CD4-positive, CD25-positive, alpha-beta regulatory T cell (primary cell): ENCODE measurements at places on chromosomes 2 and 18. TPM values are rescaled to one million over a fixed set of nuclear protein-coding genes. Genes with fewer than 3 reads are reported as not detected.

- DNase-seq, result no peak
- no peaks in the 10 kb centered on the region for H3K27me3 ChIP-seq
- no peaks in the 10 kb centered on the region for H3K4me1 ChIP-seq
- H3K36me3 ChIP-seq, result no peaks in the 10 kb centered on the region
Observed at GRCh38 chr2:46073540-46074046, 223.6 kb upstream of the EPAS1 start.

DNA sequence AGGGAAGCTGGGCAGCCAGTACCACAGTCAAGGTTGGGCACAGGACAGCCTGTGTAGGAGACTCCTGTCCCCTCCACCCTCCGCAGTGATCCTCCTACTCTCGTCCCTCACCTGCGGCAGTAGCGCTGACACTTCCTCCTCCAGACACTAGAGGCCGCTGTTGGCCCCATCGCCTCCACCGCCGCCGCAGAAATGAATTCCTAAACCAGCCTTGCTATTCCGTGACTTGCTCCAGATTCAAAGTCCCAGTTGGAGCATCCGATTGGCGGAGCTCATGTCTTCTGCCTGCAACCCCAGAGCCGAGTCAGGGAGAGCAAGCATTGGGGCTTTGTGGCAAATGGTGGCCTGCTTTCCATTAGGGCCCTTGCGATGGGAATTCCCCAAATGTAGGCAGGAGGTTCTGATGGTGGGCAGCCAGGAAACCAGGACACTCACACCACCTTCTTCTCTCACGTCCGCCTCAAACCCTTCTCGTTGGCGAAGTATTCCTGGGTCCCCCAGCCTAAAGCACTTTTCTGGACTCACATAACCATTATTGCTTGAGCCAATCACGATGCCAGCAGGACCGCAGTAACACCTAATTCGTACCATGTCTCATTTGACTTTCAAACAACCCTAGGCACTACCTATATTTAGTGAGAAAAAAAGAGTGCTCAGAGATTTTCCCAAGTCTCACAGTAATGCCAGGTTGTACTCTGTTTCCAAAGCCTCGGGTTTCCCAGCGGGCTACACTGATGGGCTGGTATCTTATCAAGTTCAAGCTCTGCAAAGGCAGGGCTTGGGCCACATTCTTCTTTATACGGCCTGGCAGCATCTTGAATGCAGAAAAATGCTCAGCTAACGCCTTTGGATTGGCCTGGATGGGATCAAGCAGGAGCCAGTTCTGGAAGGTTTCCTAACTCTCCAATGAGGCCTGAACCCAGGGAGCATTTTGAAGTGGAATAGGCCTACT is 1.2 kb upstream of the DNAJB2 start:
- H3K27me3 ChIP-seq, result no peaks in the 10 kb centered on the region
- DNase-seq, result peak; percentile 64
- peaks cover 28% of the 10 kb centered on the region for H3K4me1 ChIP-seq
- peaks cover 27% of the 10 kb centered on the region for H3K36me3 ChIP-seq

GRCh38 chr2:235539773-235540172 is 45.9 kb downstream of the AGAP1 start:
- no peaks in the 10 kb centered on the region for H3K4me1 ChIP-seq
- no peaks in the 10 kb centered on the region for H3K27me3 ChIP-seq
- DNase-seq, result no peak
- H3K4me3 ChIP-seq, result no peak overlapping the region
- no peak overlapping the region for H3K27ac ChIP-seq

SULT1C2 gene
- total RNA-seq, result not detected

DNA sequence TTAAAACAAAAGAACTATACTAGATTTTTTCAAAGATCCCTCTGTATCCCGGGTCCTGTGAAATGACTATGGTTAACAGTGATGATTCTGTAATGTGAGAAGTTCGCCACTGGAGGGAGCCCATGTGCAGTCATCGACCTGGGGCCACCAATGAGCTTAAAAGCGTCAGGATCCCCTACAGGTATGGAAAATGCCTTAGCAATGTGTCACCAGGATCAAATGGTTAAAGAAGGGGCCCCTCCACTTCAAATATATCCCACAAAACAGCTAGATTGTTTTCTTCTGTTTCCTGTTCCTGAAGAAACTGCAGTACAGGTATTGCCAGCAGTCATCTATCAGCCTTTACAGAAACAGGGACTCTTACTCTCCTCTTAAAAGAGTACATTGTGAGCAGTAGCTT is 15.3 kb downstream of the CHRNA1 start:
- peaks cover 25% of the 10 kb centered on the region for H3K4me1 ChIP-seq
- H3K27me3 ChIP-seq, result no peaks in the 10 kb centered on the region
- H3K36me3 ChIP-seq, result no peaks in the 10 kb centered on the region
- peak; percentile 70 for DNase-seq
- H3K27ac ChIP-seq, result no peak overlapping the region

DNA sequence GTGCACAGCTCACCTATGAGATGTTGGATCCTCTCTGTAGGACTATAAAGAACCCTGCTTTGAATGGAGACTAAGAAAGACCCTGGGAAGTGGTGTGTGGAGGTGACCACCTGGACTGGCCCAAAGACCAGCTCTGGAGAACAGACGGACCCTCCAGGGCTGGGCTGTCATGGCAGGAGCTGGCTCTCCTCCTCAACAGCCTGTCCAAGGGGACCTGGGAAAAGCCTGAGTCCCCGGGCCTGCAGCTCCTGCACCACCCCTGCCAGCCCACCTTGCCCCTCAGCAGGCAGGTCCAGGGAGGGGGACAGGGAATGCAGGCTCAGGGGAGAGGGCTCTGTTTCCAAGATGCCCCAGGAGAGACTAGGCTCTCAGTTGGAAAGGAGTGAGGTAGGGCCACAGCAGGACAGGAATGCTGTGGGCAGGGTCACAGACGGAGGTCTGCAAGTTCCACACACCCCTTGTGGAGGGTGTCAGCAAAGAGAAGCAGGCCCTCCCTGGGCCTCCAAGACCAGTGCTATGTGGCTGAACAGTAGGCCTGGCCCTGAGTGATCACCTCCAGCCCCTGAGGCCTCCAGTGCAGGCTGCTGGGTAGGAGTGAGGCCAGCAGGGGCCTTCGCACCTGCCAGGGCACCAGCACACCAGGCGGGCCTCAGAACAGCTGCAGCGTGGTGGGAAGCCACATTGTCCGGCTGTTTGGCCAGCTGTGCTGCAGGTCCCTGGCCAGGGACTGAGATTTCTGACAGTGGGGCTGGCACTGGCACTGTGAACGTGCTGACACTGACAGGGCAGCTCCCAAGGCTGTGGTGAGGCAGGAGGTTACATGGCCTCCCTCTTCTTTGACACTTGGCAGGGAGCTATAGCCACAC is 86.4 kb upstream of the OTOS start:
- H3K27ac ChIP-seq, result no peak overlapping the region
- no peak overlapping the region for H3K4me3 ChIP-seq
- DNase-seq, result no peak
- H3K36me3 ChIP-seq, result no peaks in the 10 kb centered on the region
- peaks cover 6% of the 10 kb centered on the region for H3K27me3 ChIP-seq

GRCh38 chr2:202149155-202149762 is 76.2 kb downstream of the KIAA2012 start:
- H3K4me3 ChIP-seq, result no peak overlapping the region
- no peak overlapping the region for H3K27ac ChIP-seq
- H3K27me3 ChIP-seq, result peaks cover 2% of the 10 kb centered on the region

- no peak overlapping the region for H3K27ac ChIP-seq
- no peak overlapping the region for H3K4me3 ChIP-seq
- no peaks in the 10 kb centered on the region for H3K36me3 ChIP-seq
- H3K4me1 ChIP-seq, result peaks cover 7% of the 10 kb centered on the region
- H3K27me3 ChIP-seq, result no peaks in the 10 kb centered on the region
Observed at GRCh38 chr2:230991598-230991997, 4.3 kb upstream of the SPATA3 start.

DNA sequence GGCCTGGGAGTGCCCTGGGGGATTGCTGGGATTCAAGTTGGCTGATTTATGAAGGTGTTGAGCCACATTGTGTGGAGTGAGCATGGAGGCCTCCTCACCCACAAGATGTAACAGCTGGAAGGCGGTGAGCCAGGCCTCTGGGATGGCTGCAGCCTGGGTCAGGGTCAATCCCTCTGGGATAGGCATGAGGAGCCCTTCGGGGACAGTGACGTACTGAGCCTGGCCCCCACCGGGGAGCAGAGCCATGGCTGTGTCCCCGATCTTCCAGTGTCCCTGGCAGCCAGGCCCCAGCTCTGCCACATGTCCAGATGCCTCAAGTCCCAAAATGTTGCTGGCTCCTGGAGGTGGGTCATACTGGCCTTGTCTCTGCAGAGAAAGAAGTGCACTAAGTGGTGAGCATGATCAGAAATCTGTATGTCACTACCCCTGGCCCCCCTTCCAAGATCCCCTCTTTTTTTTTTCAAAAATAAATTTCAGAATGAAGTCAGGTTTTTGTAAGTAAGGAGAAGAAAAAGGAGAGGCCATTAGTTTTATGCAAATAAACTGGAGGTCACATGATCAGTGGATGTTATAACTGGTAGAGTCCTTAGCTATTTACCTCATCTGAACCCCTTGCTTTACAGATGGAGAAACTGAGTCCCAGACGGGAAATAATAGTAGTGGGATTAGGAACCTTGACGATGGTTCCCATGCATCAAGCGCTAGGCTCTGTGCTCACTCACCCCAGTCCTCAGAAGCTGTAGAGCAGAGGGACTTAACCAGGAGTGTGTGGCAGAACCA is 1.7 kb downstream of the TP53I3 start:
- no peak overlapping the region for H3K4me3 ChIP-seq
- H3K4me1 ChIP-seq, result peaks cover 17% of the 10 kb centered on the region
- DNase-seq, result no peak
- H3K36me3 ChIP-seq, result no peaks in the 10 kb centered on the region
- no peaks in the 10 kb centered on the region for H3K27me3 ChIP-seq

DNA sequence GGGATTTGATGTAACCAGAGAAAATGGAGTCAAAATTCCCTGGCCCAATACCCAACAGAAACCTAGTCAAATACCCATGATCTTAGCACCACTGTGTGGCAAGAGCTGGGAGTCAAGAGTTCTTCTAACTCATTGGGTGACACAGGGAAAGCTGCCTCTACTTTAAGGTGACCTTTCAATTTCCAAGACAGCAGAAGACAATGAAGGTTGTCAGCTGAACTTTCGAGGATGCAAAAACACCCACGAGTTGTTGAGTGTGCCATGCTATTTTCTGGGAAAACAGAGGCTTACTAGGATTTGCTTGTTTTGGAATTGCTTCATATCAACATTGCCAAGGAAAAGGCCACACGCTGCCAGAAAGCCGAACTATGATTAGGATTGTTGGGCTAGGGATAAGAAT is 61.6 kb upstream of the CYRIA start:
- no peaks in the 10 kb centered on the region for H3K4me1 ChIP-seq
- no peak for DNase-seq
- no peaks in the 10 kb centered on the region for H3K36me3 ChIP-seq
- H3K4me3 ChIP-seq, result no peak overlapping the region
- H3K27me3 ChIP-seq, result no peaks in the 10 kb centered on the region

CHCHD5 gene
- total RNA-seq, result 18.2 TPM

FABP1 gene
- not detected for total RNA-seq

GRCh38 chr2:208686665-208687064 is 280.1 kb downstream of the PTH2R start:
- no peaks in the 10 kb centered on the region for H3K36me3 ChIP-seq
- DNase-seq, result no peak
- H3K4me1 ChIP-seq, result no peaks in the 10 kb centered on the region
- no peaks in the 10 kb centered on the region for H3K27me3 ChIP-seq
- H3K27ac ChIP-seq, result no peak overlapping the region

- H3K4me1 ChIP-seq, result no peaks in the 10 kb centered on the region
- no peak overlapping the region for H3K4me3 ChIP-seq
- H3K27ac ChIP-seq, result no peak overlapping the region
- no peaks in the 10 kb centered on the region for H3K36me3 ChIP-seq
- H3K27me3 ChIP-seq, result no peaks in the 10 kb centered on the region
- DNase-seq, result no peak
Observed at GRCh38 chr2:16319551-16320121, 346.0 kb downstream of the CYRIA start.

XDH gene
- not detected for total RNA-seq

HK2 gene
- total RNA-seq, result 11.4 TPM

- H3K27ac ChIP-seq, result no peak overlapping the region
- no peak for DNase-seq
- no peaks in the 10 kb centered on the region for H3K36me3 ChIP-seq
Observed at GRCh38 chr2:118130385-118130784, 42.1 kb downstream of the INSIG2 start.

GPR39 gene
- total RNA-seq, result not detected

ABCB11 gene
- not detected for total RNA-seq

DNA sequence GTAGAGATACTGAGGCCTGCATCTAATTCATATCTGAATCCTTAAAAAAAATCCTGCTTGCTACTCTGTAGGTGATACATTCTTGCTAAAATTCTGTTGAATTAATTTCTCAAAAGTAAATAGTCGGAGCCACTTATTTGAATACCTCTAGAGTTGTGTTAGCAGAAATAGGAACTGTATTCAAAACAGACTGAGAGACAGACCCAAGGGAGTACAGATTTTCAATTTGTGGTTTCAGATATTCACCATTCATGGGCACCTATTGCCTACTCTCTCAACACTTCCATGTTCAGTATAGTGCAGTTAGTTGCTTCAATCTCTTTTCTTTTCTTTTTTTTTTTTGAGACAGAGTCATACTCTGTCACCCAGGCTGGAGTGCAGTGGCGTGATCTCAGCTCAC is 46.6 kb upstream of the CTLA4 start:
- H3K4me1 ChIP-seq, result no peaks in the 10 kb centered on the region
- no peak for DNase-seq
- H3K27me3 ChIP-seq, result no peaks in the 10 kb centered on the region

- peaks cover 11% of the 10 kb centered on the region for H3K36me3 ChIP-seq
- no peak overlapping the region for H3K27ac ChIP-seq
- no peak for DNase-seq
- H3K27me3 ChIP-seq, result no peaks in the 10 kb centered on the region
Observed at GRCh38 chr2:156562124-156562523, 125.9 kb downstream of the GPD2 start.

DNA sequence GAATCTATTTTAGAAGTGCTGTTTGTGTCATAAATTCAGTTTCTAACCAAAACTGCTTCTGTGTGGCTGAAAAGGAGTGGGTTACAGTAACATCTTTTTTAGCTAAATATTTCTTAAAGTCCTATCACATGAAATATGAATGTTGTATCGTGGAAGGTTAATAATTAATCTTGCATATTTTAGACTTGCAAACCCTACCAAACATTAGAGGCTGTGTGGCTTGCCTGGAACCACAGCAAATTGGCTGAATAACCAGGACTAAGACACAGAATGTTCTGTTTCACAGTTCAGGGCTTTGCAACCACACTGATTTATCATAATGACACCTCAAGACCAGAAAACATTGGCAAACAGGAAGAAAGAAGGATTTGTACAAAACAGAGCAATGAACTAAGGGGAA is 208.9 kb upstream of the CNTNAP5 start:
- H3K36me3 ChIP-seq, result no peaks in the 10 kb centered on the region
- DNase-seq, result no peak
- H3K27me3 ChIP-seq, result no peaks in the 10 kb centered on the region
- H3K4me3 ChIP-seq, result no peak overlapping the region
- no peaks in the 10 kb centered on the region for H3K4me1 ChIP-seq
- no peak overlapping the region for H3K27ac ChIP-seq

GRCh38 chr18:63240531-63241316 is 78.8 kb downstream of the BCL2 start:
- no peak overlapping the region for H3K27ac ChIP-seq
- no peak for DNase-seq
- H3K4me1 ChIP-seq, result peaks cover 4% of the 10 kb centered on the region
- no peak overlapping the region for H3K4me3 ChIP-seq
- peaks cover 39% of the 10 kb centered on the region for H3K36me3 ChIP-seq

- no peak overlapping the region for H3K27ac ChIP-seq
- no peak overlapping the region for H3K4me3 ChIP-seq
- H3K36me3 ChIP-seq, result no peaks in the 10 kb centered on the region
- peaks cover 19% of the 10 kb centered on the region for H3K4me1 ChIP-seq
- no peak for DNase-seq
Observed at GRCh38 chr2:176124110-176124946, 1.8 kb downstream of the HOXD9 start.

IMMT gene
- total RNA-seq, result 61.9 TPM
